ENCODE measurements at places on chromosomes 12 and 14.

GRCh38 chr12:83866477-83866876, 1046.1 kb downstream of the SLC6A15 start:
- DNase-seq = no peak

DNA sequence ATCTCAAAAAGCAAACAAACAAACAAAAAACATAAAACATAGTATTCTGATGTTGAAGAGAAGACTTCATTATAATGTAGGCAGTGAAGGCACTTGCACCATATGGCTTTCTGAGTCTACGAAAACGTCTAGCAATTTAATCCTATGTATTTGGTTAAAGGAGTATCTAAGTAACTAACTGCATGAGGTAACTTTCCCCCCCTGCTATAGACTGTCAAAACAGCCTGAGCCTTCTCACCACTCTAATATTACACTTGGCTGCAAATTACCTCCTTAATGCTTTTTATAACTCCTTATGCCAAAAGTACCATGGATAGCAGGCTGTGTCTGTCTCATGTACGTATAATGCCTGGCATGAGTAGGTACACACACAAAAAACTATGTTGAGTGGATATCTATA, 607.6 kb upstream of the FLRT2 start:
- no peak for DNase-seq

DNA sequence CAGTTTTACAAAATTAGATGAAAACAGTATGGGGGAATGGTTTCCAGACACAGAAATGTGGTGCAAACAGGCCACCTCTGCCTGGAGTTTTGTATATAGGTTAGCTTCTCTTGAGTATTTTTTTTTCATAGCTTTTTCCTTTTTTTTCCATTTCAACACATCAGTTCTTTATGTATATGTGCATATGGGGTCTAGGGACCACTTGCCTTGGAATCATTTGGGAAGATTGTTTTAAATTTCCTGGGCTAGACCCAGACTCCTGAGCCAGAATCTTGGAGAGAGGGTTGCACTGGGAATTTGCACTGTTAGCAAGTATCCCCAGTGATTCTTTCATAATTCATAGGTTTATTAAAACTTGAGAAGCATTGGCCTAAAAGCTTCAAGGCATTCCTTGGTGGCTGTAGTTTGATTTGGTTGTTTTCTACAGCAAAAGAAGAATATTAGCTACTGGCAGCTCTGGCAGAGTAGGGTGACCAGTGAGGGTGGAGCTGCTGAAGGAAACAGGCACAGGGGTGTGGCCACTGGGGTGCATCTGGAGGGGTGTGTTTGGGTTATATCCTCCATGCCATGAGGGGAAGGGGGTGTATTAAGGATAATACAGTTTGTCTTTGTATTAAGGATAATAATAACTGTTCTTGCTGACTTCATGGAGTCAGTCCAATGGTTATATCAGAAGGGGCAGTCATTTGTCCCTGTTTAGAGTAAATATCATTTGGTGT, 22.8 kb downstream of the PPP1R36 start:
- no peak for DNase-seq

DNA sequence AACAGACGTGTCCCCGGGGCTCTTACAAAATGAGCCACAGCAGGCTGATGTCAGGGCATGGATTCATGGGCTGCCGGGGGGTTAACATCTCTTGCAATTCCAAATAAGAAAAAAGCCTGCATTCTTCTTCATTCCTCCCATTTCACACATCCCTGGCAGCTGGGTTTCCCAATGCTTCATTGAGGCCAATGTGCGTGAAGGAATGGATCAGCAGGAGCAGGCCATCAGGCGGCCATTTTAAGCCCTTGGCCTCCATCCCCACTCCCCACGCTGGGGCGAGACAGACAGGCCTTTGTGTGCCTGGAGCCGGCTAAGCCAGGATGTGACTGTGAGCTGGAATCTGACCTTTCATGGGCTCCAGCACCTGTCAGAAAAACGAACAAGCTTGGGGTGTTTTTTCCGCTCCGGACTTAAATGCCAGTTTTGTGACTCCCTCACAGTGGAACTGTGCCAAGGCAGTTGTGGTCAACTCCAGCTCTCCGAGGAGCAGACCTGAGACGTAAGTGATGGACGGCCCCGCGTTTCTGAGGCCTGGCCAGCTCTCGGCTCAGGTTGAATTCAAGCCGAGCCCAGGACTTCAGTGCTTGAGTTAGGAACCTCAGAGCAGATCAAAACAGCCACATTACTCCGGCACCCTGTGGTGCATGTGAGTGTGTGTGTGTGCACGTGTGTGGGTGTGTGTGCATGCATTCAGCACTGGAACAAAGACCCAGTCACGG, 133.1 kb downstream of the TMEM30B start:
- DNase-seq = no peak

GRCh38 chr12:110923692-110924334, 3.4 kb upstream of the MYL2 start:
- DNase-seq = no peak
